Pons (tissue), 1 donor: ENCODE measurements at places on chromosomes 13 and 19.

GRCh38 chr13:95304453-95304852 is 3.2 kb upstream of the ABCC4 start:
- no peak for DNase-seq

DNA sequence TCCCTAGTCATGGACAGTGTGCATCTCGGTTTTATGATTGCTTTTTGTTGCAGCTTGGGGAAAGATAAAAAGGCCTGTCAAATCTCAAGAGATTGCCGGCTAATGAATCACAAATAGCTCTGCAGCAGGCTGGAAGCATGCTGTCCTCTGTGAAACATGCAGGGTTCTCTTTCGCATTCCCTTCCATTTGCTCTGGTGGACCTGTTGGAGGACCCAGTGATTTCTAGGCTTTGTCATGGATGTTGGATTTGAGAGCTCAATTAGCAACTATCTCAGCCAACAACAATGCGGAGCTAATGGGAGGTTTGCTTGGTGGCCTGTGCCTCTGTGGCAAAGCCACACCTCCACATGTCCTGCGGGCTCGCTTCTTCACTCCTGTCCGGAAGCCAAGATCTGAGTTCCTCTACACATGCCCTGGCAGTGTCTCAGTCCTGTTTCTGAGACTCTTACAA is 418.1 kb upstream of the ARGLU1 start:
- no peak for DNase-seq

- DNase-seq = no peak
Measured at GRCh38 chr19:3821156-3821555, 35.0 kb upstream of the MATK start.

DNA sequence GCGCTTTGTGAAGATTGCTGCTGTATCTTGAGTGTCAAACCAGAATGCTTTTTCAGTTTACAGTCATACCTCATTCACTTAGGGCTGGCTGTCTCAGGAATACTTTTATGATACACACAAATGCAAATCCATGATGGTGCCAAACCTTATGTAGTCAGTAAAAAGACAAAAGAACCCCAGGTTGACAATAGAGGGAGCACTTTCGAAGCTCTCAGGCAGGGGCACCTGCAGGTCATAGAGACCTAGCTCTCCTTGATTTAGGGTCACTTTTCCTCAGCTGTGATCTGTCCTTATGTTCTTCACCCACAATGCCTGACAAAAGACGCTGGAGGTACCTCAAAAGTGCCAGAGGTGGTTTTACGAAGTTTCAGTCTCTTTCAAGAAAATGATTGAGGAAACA is 172.2 kb downstream of the DNAJC15 start:
- no peak for DNase-seq

- DNase-seq = no peak
Measured at GRCh38 chr19:12647490-12648071, 19.0 kb downstream of the MAN2B1 start.

GRCh38 chr13:66128692-66129269 is 1101.4 kb downstream of the PCDH9 start:
- no peak for DNase-seq

DNA sequence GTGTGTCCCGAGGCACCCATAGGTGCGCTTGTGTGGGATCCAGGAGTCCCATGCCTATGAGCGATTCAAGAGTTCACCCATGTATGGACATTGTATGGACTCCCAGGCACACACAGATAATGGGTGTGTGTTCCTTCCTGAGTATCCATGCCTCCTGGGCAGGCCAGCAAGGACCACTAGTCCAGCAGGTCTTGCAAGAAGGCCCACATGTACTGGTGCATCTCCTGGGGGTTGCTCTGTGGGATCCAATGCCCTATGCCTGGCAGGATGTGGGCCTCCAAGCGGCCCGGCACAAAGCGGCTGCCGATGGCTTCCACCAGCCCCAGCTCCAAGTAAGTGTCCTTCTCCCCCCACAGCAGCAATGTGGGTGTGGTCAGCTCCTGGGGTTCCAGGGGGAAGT is 5.0 kb downstream of the EPHX3 start:
- DNase-seq = no peak

GRCh38 chr13:105735281-105735680 is 800.2 kb downstream of the EFNB2 start:
- DNase-seq = no peak

DNA sequence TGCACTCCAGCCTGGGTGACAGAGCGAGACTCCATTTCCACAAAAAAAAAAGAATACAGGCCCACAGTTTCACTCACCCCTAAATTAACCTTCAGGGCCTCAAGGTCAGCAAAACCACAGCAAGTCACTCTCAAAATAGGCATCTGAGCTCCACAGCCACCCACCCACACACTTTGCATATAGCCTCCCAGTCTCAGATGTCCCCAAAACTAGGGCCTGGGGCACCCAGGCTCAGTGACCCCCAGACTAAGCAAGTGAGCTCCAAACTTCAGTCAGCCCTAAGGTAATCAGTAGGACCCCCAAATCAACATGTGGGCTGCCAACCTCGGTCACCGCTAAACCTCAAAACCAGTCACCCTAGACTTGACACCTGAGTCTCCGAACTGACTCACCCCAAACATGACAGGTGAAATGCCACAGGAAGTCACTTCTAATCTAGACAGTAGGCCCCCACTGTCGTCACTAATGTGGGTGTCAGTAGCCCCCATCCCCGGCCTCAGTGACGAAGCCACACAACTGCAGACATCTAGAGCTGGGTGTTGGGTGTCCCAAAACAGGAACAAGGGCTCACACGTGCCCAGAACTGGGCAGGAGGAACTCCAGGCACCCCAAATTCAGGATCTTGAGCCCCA is 13.9 kb downstream of the RABAC1 start:
- no peak for DNase-seq

- DNase-seq = no peak
Measured at GRCh38 chr13:107438251-107438650, 777.1 kb downstream of the LIG4 start.

GRCh38 chr19:5142725-5143097 is 173.8 kb downstream of the KDM4B start:
- no peak for DNase-seq

GRCh38 chr13:52036037-52036436 is 11.5 kb downstream of the UTP14C start:
- DNase-seq = no peak

DNA sequence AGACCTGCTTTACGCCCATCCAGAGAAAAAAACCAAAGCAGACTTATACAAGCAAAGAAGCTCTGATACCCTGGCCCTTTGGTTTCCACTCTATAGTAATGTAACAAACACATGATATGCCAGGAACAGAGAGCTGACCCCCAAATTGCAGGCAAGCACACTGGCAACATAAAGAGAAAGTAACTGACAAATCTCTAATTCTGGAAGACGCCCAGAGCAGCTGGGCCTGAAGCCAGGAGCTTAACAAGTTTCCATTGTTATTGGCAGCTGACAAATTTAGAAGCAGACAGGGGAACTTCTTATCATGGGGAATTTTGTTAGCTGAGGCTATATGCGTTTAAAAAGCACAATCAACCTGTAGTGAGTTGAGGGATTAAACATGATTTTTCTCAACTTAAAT is 158.0 kb downstream of the DLEU7 start:
- DNase-seq = peak; percentile 99

DNA sequence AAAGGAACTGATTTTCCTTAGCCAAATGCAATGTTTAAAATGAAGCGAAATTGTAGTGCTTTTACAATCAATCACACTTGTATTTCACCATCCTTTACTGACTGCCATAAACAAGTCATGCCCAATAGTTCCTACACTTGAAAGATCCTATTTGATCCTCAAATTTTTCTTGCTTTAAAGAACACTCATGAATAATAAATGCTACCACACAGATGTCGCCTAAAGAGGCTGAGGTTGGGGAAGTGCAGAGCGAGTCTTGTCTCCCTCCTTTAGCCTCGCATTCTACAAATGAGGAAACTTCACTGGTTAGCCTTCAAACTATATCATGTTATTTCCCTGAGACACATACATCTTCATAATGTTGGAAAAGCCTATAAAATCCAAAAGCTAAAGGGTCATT is 18.7 kb upstream of the AMER2 start:
- DNase-seq = no peak

DNA sequence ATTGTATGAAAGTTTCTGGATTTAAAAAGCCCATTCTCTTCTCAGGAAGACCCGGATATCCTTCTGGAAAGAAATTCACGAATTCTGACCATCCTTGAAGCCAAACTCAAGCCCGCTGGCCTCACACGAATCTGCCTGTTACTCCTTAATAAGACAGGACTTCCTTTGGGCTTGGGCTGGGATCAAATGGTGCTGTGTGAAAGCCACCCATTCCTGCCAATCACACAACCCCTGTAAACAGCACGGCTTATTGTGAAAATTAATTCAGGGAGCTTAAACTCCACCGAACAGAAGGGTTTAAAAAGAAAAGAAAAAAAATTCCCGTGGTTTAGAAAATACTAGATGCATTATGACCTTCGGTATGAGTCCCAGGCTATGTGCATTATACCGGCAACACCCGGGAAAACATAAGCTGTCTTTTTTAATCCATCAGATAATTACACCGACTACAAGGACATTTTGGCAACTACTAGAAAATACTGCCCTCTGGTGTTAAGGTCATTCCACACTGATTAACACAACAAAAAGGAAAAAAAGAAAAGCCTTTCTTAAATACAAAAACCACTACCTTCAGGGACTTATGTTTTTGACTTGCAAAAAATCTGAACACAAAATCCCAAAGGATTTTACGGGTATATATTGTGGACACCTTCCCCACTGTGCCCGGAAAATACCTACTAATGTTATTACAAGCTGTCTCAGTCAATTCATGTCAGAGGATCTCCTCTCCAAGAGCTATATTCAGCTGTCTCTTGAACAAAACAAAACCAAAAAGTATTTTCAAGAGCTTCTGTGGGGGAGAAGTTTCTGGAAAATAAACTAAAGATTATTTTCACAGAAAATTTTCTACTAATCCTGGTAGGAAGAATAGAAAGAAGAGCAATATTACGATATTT is 76.0 kb upstream of the LSM14A start:
- peak; percentile 76 for DNase-seq

DNA sequence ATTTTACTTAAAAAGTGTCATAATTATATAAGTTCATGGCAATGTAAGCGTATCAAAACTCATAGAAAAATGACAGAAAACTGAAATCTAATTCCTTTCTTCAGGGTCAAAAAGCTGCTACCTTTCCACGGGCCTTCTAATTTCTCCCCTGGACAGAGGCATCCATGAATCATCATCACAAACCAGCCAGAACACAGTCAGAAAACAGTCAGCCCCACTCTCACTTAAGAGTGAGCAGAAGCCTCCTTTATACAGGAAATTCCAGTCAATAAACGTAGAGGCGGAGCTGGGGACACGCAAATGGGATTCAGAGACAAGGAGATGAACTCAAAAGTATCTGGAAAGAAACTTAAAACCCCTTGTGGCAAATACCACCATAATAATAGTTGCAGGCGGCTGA is 54.2 kb upstream of the ABCC4 start:
- no peak for DNase-seq

DNA sequence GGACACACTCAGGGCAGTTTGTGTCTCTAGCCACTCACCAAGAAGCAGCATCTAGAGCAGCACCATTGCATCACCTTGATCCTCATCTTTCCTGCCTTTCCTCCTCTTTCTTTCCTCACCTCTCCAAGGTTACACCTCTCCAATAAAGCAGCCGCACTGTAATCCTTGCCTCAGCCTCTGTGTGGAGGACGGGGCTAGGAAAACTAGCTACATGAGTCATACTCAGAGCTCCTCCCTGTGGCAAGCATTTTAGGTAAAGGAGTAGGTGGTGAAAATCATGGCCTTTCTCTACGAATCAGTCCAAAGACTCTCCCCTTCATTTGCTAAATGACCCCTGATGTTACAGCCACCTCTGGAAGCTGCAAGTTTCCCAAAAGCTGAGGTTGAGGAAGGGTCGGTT is 108.9 kb downstream of the DNAJC15 start:
- peak; percentile 32 for DNase-seq

DNA sequence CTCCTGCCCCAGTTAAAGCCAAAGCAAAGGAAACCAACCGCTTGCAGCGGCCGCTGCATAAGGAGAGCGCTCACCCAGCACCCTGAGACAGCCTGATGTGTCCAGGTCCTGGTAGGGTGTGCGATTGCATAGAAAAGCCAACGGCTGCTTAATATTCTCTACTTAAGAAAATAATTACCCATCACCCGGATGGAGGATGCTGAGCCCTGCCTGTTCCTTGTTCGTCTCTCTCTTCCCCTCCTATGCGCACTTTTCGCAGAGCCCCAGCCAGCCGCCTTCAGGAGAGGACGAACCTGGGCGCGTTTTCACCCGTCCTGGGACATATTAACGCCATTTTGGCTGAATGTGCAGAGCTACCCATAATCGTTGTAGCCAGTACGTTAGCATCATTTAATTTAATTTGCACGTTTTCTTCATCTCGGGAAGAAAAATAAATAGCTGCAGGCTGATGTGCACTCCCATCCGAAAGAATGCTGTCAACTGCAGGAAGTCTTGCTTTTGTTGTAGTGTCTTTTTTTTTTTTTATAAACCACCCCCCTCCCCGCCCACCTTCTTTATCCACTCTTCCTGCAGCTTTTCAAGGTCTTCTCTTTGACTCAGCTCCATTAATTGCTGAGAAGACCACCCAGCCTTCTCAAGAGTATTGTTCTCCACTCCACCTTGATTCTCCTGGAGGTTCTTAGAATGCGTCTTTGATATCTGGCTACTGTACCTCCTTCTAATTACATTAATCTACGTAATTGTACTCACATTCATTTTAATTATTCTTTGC is 214.5 kb downstream of the TEX29 start:
- no peak for DNase-seq

GRCh38 chr13:44206434-44206833 is 167.2 kb upstream of the SERP2 start:
- DNase-seq = no peak

- DNase-seq = no peak
Measured at GRCh38 chr13:48429886-48430285, 17.0 kb upstream of the LPAR6 start.

GRCh38 chr13:98986226-98986846 is 8.5 kb upstream of the DOCK9 start:
- no peak for DNase-seq

- no peak for DNase-seq
Measured at GRCh38 chr19:33257828-33258227, 32.2 kb upstream of the SLC7A10 start.

GRCh38 chr13:47420020-47420419 is 523.2 kb upstream of the HTR2A start:
- DNase-seq = no peak

DNA sequence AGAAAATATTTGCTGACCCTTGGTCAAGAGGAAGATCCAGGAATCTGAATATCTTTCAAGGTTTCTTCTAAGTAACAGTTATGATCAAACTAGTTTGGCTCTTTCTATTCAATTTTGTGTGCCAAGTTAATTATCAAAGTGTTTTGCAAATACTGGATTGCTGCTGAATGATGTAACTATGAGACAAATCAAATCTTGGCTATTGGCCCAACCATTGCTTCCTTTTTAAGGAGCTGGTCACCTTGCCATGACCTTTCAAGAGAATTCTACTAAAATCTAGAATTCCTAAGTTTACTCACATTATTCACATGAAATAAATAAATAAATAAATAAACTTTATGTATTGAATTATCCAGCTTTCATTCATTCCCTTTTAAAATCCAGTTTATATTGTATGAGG is 371.8 kb downstream of the SLITRK6 start:
- no peak for DNase-seq
